ENCODE measurements at places on chromosomes 5 and 9.

GRCh38 chr9:80644044-80644443 lies 1045.3 kb downstream of the TLE1 start:
- no peak for DNase-seq

- DNase-seq: no peak
Measured at GRCh38 chr5:90144625-90145327, 264.8 kb downstream of the CETN3 start.

DNA sequence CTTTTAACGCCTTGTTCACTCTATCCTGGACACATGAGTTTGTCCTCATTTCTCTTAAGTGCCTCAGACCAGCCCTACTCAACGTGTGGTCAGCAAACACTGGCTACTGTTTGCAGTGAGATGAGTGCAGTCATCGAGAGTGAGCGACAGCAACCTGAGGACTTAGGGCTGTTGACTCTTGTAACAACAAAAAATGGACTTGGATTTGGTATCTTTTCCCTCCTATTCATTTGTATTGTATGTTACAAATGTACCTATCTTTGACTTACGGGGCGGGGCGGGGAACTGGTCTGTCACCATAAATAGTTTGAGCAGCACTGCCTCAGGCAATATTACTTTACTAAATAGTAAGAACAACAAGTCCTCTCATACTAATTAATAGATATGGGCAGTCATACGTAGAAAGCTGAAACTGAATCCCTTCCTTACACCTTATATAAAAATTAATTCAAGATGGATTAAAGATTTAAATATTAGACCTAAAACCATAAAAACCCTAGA lies 84.1 kb downstream of the TLE1 start:
- no peak for DNase-seq

GRCh38 chr5:116272281-116272941 lies 187.6 kb downstream of the COMMD10 start:
- DNase-seq: no peak

DNA sequence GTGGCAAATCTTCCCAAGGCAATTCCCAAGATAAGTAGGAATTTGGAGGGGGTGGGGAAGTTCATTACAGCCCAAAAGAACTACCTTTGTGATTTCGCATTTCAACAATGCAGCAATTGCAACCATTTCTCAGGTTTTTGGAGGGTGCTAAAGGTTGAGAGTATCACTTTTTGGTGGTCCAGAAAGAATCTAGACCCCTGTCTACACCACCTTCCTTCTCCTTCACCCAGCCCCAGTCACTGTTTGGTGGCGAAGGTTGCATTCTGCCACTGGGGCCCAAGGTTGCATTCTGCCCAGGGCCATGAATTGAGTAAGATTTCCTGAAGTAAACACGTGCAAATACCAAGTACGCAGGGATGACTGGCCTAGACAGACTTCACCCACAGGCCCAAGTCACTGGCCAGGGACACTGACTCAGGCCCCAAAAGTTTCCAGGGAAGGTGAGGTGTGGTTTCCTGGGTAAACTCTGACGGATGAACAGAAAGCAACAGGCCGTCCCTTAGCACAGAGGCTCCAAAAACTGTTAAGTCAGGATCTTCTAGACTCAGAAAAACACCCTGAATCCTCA lies 5.7 kb downstream of the PDE6A start:
- DNase-seq: no peak

DNA sequence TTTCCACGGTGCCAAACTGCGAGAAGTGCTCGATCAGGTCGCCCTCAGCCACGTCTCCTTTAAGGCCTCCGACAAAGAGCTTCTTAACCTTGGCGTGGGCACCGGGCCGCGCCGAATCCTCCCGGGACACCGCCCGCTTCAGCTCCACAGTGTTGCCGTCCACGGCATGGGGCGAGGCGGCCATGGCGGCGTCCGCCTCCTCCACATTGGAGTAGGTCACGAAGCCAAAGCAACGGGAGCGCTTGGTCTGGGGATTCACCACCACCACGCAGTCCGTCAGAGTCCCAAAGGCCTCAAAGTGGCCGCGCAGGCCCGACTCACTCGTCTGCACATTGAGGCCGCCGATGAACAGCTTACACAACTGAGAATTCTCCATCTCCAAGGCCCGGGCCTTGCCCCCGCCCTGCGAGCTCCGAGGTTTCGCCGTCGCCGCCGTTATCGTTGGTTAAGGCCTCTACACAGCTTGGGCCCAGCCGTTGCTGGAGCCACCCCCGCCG lies 424 bp downstream of the HNRNPA0 start:
- DNase-seq: no peak

DNA sequence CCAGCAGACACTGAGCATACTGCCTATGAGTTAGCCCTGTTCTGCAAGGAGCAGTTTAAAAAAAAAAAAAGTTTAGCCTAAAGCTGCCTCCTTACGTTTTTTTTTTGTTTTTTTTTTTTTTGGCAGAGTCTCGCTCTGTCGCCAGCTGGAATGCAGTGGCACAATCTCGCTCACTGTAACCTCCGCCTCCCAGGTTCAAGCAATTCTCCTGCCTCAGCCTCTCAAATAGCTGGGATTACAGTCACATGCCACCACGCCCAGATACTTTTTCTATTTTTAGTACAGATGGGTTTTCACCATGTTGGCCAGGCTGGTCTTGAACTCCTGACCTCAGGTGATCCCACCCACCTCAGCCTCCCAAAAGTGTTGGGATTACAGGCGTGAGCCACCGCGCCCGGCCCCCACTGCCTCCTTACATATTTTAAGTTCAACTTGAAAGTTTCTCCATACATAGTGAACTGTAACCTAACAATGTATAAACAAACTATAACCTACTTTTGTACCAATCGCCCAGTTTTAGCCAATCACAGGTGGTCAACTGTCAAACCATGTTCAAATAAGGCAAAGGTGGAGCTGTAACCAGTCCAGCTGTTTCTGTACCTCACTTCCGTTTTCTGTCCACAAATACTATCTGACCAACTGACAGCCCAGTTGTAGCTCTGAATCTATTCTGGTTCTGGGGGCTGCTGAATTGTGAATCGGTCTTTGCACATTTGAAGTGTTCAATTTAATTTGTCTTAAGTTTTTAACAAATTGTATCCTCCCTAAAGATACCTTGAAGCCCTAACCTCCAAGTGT lies 17.1 kb downstream of the GKAP1 start:
- DNase-seq: no peak

DNA sequence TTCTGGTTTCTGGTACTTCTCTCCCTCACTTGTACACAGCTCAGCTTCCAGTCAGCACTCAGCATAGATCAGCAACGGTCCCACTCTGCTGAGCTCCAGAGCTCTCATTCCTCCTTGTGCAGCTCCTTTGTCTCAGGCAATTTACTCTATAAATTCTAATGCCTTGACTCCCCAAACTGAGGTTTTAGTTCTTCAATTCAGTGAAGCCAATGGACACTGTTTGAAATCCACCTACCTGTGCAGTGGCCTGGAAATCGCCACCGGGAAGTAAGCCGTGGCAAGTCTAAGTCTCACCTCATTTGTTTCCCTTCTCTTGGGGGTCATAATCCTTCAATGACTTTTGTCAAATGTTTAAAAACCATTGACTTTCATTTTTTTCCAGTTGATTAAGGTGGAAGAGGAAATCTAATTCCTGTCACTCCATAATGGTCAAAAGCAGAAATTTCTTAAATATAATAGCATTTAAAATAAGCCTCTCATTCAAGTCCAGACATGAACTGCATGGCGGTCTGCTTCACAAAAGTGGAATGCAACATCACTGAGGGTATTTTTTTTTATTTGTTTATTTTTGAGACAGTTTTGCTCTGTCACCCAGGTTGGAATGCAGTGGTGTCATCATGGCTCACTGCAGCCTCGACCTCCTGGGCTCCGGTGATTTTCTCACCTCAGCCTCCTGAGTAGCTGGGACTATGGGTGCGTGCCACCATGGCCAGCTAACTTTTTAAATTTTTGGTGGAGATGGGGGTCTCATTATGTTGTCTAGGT lies 79.6 kb downstream of the C7 start:
- DNase-seq: no peak

- DNase-seq: no peak
Measured at GRCh38 chr9:76465442-76466298, 6.7 kb downstream of the GCNT1 start.

GRCh38 chr5:147143215-147143614 lies 91.6 kb upstream of the STK32A start:
- no peak for DNase-seq

- no peak for DNase-seq
Measured at GRCh38 chr9:136326061-136326760, 1.1 kb upstream of the GPSM1 start.

Data from DMS79 treated with DMSO at 0.1 percent for 48 hours (cell line).